ENCODE measurements at places on chromosomes 13 and 19.

- DNase-seq, result no peak
These were observed 9.5 kb upstream of the ZNF541 start for GRCh38 chr19:47582320-47582909.

- no peak for DNase-seq
These were observed 853 bp upstream of the CACNA1A start for GRCh38 chr19:13507053-13507611.

DNA sequence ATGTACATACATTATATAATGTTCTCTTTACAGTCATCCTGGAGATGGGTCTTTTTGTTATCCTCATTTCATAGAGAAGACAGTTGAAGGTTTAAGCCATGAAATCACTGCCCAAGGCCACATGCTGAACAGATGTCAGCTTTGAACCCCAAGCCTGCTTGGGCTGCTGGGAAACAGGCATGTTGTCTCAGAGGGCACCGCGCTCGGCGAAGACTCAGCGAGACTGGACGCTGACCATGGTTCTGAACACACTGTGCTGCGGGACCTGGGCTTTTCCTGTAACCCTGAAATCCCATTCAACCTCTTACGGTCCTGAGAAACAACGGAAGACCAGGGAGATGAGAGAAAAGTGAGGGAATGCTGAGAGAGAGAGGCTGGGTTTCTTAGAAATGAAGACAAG, 27.3 kb downstream of the LRFN3 start:
- peak; percentile 31 for DNase-seq

DNA sequence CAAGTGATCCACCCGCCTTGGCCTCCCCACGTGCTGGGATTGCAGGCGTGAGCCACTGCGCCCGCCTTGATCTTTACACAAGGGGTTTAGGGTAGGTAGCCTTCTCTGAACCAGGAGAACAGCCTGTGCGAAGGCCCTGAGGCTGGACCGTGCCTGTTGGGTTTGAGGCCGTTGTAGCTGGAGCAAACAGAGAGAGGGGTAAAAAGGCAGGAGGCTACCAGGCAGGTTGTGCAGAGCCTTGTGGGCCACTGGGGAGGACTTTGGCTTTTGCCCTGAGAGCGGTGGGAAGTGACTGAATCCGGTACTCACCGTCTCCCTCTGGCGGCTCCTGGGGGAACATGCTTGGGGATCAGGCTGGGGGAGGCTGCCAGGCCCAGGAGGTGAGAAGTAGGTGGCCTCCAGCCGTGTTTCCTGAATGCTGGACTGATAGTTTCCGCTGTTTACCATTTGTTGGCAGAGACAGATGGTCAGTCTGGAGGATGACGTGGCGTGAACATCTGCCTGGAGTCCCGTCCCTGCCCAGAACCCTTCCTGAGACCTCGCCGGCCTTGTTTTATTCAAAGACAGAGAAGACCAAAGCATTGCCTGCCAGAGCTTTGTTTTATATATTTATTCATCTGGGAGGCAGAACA, 24.6 kb downstream of the SPC24 start:
- peak; percentile 74 for DNase-seq

DNA sequence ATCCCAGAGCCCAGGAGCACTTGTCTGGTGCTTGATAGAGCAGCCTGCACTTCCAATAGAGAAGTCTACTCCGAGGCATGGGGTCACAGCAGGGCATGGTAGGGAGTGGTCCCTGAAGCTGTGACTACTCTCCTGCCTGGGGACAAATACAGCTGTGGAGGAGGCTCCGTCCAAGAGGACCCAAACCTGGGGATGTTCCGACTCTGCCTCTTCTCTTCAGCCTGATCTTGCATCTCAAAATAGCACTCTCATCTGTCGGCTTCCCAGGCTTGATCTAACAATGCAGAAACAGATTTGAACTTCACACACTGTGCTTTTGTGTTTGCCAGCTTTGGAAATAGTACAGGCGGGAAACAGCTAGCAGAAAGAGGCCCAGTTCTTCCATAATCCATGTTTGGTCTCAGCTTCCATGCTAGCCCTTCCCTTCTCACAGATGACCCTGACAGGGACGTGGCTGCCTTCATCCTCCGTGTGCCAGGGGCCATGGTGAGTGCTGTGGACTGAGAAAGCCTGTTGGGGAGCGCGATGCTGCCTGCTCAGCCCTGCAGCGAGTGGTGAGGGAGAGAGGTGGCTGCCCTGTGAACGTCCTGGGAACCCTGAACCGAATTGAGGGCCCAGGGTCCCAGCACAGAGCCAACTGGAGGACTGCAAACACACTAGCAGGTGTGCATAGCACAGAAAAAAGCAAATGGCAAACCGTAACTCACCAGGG, 150.3 kb upstream of the GPR12 start:
- no peak for DNase-seq

DNA sequence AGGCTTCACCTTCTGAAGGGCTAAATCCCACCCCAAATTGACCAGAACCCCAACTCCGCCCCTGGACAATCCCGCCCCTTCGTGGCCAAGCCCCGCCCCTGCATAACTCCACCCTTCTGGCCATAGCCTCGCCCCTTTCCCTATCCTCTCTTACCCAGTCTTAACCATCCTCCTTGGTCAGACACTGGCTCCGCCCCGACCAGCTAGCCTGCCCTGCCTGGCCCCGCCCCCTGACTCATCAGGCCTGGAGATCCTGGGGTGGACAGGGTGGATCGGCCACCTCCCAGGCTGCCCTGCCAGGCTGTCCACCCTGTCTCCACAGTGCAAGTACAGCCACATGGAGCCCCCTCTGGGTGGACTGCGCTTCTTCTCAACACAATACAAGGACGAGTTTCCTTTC, 8.0 kb upstream of the ZNF358 start:
- peak; percentile 57 for DNase-seq

GRCh38 chr13:91557328-91558090, 159.1 kb downstream of the GPC5 start:
- DNase-seq, result no peak

GRCh38 chr19:18008814-18009213, 844 bp downstream of the ARRDC2 start:
- DNase-seq, result no peak

- no peak for DNase-seq
These were observed 94.8 kb downstream of the PCDH9 start for GRCh38 chr13:67135356-67135755.

- DNase-seq, result no peak
These were observed 6.6 kb upstream of the TCF3 start for GRCh38 chr19:1659084-1659427.

DNA sequence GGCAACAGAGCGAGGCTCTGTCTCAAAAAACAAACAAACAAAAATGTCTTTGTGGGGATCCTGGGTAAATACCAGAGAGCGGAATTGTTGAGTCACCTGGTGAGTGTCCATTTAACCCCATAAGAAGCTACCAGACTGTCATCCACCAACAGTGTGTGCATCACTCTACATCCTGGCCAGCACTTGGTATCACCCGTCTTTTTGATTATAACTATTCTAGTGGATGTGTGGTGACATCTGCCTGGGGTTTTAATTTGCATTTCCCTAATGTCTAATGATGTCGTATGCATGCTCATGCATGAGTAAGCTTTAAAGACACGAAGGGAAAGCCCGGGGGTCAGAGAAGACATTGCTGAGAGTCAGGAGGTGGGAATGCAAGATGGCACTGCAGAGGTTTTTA, 126.7 kb upstream of the MRI1 start:
- DNase-seq, result no peak

DNA sequence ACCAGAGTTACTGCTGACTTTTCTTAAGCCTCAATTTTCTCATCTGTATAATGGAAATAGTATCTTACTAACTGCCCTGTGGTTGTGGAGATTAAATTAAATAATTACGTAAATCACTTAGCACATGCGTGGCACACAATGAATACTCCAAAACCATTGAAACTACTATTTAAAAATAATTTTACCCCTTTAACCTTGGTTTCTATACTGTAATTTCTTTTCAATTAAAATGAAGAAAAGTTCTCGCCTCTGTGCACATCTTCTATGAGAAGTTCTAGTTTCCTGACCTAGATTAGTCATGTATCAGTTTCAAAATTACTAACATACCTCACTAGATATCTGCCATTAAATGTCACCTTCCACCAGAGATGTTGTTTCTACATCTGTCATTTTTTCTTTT, 5.7 kb downstream of the SLITRK1 start:
- peak; percentile 21 for DNase-seq

DNA sequence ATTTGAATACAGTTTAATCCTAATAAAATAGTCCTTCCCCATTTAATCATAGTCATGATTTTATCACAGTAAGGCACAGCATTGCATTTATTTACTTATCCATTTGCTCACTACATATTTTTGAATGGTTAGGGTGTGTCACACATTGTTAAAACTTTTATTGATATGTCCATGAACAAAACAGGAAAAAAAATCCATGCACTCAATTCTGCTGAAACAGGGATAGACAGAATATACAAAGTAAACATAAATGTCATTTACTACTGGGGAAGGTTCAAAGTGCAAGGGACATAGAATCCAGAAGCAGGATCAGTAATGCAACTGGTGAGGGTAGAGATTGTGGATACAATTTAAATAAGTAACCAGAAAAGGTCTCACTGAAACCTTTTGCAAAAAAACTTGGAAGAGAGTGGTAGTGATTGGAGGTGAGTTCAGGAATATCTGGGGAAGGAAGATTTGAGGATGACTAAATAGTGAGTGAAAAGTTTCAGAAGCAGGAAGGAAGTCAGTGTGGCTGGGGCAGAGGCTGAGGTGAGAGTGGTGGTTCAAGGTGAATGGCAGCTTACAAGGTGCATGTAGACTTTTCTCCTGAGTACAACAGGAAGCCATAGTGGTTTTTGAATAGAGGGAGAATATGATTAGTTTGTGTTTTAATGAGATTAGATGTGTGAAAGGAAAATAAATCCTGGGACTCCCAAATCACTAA, 387.2 kb upstream of the ATXN8OS start:
- no peak for DNase-seq

GRCh38 chr13:35804901-35805300, 326.3 kb downstream of the DCLK1 start:
- no peak for DNase-seq

GRCh38 chr19:18736415-18737336, 53.2 kb downstream of the CRTC1 start:
- no peak for DNase-seq

- DNase-seq, result no peak
These were observed 138.7 kb downstream of the RXFP2 start for GRCh38 chr13:31878052-31878451.

DNA sequence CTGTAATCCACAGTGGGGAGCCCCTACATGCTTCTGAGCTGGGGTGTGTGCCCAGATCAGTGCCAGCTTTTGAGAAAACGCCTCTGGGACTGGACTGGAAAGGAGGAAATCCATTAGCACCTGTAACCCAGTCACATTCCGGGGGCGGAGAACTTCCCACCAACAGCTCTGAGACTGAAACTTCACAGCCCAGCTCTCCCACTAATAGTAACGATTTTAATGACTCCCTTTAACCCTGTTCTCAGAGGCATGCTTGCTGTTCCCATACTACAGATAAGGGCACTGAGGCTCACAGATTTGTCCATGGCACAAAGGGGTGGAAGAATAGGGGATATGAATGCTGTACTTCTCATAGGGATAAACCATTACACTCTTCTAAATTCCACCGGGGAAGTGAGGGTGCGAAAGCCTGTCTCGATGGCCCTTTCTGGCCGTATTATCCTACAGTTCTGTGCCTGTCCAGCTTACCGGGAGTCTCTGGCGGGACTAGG, 851 bp downstream of the FBXO46 start:
- peak; percentile 45 for DNase-seq

DNA sequence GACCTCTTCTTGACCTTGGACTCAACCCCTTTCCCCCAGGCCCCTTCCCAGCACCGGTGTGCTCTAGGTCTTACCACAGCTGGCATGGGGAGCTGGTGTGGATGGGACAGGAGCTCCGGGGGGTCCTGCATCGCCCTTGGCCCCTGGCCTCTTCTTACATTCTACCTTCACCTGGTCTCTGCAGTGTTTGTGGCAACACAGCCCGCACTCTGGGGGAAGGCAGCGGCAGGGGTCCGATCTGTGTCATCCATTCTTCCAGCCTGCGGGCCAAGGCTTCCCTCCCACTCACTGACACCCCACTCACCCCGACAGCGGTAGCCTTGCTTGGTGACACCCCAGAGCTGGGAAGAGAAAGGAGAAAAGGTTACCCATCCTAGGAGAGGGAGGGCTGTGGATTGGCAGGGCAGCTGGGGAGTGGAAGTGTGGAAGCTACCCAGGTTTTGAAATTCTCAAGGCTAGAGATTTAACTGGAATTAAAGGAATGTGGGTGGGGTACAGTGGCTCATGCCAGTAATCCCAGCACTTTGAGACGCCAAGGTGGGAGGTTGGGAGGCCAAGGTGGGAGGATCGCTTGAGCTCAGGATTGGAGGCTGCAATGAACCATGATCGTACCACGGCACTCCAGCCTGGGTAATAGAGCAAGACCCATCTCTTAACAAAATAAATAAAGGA, 8.3 kb downstream of the FAM98C start:
- no peak for DNase-seq
